CD4-positive, alpha-beta T cell treated with Interleukin-15 for 4 hours (primary cell): ENCODE measurements at places on chromosomes 6 and 20.

GRCh38 chr6:64217721-64218620, 582.4 kb downstream of the PHF3 start:
- no peak for DNase-seq

GRCh38 chr20:4187147-4187546, 171.8 kb upstream of the RNF24 start:
- no peak for DNase-seq

DNA sequence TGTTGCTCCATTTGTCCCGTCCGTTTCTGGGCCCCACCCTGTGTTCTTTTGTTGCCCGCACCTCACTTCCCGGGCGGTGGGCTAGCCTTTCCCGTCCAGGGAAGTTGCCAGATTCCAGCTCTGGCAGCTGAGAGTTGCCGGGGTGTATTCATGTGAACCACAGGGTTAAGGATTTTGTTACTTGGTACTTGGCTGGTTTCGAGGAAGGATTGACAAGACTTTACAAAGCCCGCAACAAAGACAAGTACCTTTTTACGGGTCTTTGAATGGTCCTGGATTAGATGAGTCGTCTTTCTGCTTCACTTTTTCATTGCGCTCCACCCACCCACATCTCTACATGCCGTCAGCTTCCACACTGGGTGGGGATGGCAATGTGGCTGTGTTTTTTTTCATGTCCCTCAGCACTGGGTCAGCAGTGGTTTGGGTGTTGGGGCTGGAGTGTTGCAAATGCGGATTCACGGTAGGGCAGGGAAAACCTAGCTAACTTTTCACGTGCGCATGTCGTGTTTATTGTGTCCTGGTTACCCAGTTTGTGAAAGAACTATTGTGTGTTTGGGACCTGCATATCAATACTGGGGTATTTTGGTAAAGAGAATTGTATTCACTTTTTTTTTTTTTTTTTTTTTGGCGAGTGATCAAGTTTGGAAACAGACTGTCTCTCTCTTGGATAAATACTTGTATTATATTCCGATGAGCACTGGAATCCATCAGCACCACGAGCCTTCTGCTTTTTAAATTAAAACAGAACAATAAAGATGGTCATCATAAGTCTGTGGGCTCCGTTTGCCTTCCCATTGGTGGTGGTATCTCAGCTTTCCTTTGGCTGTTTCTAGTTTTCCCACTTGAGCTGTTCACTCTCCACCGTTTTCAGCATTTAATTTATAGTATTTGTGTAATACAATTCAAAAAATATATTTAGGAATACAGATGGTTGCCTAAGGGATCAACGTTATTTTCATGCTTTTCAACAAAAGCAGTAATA, 1.2 kb downstream of the DUSP22 start:
- DNase-seq, result peak; percentile 46

- DNase-seq, result no peak
Observed at GRCh38 chr6:150753371-150754064, 112.0 kb upstream of the MTHFD1L start.

- no peak for DNase-seq
Observed at GRCh38 chr6:167464177-167464576, 139.3 kb downstream of the TTLL2 start.

- no peak for DNase-seq
Observed at GRCh38 chr20:34689486-34689885, 12.6 kb upstream of the PIGU start.

- DNase-seq, result peak; percentile 50
Observed at GRCh38 chr6:32954986-32955802, 2.3 kb upstream of the HLA-DMA start.

GRCh38 chr6:157821342-157822033, 1.6 kb upstream of the SNX9 start:
- DNase-seq, result no peak
